Renal cortex interstitium (tissue), 15 donors: ENCODE measurements at places on chromosomes 5 and 9.

GRCh38 chr5:155250596-155250995, 237.0 kb downstream of the KIF4B start:
- DNase-seq: no peak

- no peak for DNase-seq
These were observed 57.6 kb upstream of the SH3PXD2B start for GRCh38 chr5:172511952-172512351.

GRCh38 chr5:54249210-54250028, 61.0 kb downstream of the ARL15 start:
- DNase-seq: no peak

DNA sequence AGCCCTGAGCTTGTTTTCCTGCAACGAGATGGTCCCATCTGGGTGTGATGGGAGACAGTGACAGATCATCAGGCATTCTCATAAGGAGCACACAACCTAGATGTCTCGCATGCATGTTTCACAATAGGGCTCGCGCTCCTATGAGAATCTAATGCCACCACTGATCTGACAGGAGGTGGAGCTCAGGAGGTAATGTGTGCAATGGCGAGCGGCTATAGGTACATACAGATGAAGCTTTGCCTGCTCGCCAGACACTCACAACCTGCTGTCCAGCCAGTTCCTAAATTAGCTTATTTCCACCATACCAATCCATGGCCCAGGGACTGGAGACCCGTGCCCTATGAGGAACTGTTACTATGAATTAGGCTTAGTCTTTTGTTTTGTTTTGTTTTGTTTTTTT, 55.3 kb upstream of the SLC30A5 start:
- DNase-seq: no peak

DNA sequence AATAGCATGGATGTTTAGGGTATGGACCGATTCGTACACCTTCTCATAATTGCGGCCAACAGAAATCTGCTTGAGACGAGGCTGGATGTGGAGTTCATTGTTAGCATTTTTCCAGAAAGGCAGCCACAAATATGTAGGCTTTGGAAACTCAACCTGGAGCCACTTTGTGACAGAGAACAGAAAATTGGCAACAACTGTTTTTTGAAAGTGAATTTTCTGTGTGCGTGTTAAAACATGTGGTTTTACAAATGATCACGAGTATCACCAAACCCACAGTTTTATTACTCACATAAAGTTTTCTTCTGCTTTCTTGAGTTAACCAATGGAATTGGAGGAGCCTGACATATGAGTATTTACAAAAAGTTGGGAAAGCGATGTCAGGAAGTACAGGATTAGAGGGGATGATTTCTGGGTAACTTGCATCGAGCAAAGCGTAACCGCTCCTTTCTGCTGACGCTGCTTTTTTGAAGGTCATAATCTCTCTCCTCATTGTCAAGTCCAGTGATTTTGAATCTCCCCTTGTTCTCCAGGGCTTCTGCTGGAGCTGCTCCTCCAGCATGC, 138.5 kb upstream of the TAF11L2 start:
- DNase-seq: no peak

DNA sequence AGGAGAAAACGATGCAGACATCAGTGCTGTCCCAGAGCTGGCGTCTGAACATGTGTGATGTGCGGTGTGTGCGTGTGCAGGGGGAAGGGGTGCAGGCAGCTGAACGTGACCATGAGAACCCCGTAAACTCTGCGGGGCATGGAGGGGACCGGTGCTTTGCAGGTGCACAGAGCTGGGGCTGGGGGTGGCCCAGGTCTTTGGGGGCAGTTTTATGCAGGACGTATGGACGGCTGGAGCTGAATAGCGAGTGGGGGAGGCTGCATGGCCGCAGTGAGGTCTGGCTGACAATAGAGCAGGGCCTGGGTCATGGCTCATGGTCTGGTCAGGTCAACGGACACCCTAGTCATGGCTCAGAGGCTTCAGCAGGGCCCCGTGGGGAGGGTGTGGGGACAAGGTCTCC, 3.3 kb upstream of the EXOC3 start:
- no peak for DNase-seq

GRCh38 chr9:36441966-36442365, 41.9 kb upstream of the RNF38 start:
- DNase-seq: no peak

DNA sequence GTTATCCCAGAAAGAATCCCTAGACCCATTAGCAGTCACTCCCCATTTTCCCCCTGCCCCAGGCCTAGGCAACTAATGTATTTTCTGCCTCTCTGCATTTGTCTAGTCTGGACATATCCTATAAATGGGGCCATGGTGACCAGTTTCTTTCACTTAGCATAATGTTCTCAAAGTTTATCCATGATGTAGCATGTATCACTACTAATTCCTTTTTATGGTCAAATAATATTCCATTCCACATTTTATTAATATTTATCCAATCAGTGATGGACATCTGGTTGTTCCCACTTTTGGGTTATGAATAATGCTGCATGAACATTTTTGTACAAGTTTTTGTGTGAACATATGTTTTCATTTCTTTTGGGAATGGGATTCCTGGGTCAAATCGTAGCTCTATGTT, 1.5 kb downstream of the FCHO2 start:
- DNase-seq: no peak

DNA sequence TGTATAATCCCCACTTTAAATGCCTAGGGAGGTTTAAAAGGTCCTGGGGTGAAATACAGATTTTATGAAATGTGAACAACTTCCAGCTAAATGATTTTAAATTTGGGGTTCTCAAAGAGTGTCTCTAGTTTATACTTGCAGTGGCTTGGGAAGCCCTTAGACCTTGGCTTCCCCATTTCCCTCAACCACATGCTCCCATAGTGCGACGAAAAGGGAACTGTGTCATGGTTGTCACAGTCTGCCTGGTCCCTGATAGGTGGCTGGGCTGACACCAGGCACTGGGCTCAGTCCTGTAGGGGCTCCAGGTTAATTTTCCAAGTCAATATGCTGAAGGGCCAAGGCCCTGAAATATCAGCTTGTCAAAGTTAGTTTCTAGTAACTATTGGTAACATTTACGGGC, 10.4 kb upstream of the CXCL14 start:
- DNase-seq: no peak

DNA sequence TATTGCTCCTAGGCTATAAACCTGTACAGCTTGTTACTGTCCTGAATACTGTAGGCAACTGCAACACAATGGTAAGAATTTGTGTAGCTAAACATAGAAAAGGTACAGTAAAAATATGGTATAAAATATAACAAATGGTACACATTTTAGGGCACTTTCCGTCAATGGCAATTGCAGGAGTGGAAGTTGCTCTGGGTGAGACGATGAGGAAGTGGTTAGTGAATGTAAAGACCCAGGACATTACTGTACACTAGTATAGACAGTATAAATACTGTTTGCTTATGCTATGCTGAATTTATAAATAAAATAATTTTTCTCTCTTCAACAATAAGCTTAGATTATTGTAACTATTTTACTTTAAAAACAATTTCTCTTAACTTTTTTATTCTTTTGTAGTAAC, 15.6 kb upstream of the ADRB2 start:
- no peak for DNase-seq

DNA sequence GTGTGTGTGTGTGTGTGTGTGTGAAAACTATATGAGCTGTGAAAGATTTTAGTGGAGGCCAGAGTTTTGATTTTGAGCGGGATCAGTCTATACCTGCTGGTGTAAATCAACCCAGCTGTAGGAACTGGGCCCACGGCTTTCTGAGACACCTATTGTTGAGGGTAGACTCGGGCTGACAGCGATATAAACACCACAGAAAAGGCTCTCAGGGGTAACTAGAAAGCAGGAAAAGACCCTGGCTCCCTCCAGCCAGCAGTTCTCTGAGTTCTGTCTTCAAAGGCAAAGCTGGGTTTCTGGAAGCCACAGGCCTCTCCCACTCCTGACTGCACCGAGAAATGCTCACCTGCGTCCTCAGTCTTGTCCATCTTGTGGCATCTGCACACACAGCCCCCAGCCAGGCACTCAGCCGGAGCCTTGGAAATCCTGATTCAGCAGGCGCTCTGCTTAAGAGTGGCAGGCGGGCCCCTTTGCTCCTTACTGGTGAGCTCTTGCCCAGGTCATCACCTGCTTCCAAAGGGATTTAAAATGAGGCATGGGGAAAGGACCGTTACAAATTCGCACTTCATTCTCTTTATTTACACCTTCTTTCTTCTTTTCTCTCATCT, 223.3 kb downstream of the NDUFS4 start:
- DNase-seq: no peak

GRCh38 chr5:169656125-169656901, 19.2 kb downstream of the DOCK2 start:
- DNase-seq: no peak
